ENCODE measurements at places on chromosomes 6 and 20.

GRCh38 chr6:21455071-21455470, 138.5 kb upstream of the SOX4 start:
- no peak for DNase-seq

- DNase-seq, result no peak
Observed at GRCh38 chr6:146287691-146288369, 255.8 kb upstream of the RAB32 start.

- no peak for DNase-seq
Observed at GRCh38 chr6:88208726-88209125, 42.6 kb upstream of the CNR1 start.

- no peak for DNase-seq
Observed at GRCh38 chr6:52317841-52318581, 33.5 kb upstream of the MCM3 start.

- DNase-seq, result no peak
Observed at GRCh38 chr6:146281651-146282362, 252.9 kb downstream of the GRM1 start.
